ENCODE measurements at places on chromosomes 5 and 9.

- no peak for DNase-seq
These were observed 8.0 kb upstream of the SEMA4D start for GRCh38 chr9:89505911-89506310.

DNA sequence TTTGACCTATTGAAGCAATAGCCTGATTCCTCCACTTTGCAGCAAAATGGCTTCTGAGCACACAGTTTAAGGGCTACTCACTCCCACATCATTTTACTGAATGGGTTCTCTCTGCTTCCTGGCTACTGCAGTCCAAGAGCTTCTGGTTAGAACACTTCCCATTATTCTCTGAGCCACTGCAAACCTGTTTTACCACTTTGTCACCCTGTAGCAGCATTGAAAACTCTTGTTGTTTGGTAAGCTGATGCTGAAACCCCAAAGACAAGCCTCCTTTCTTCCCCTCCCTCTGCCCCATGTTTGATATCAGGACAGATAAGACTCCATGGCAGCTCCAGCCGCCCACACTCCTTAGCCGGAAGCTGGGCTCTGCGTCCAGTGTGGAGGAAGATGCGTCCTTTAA lies 84.4 kb upstream of the RARS1 start:
- DNase-seq, result no peak

GRCh38 chr5:129670957-129671500 lies 76.9 kb upstream of the MINAR2 start:
- DNase-seq, result no peak

DNA sequence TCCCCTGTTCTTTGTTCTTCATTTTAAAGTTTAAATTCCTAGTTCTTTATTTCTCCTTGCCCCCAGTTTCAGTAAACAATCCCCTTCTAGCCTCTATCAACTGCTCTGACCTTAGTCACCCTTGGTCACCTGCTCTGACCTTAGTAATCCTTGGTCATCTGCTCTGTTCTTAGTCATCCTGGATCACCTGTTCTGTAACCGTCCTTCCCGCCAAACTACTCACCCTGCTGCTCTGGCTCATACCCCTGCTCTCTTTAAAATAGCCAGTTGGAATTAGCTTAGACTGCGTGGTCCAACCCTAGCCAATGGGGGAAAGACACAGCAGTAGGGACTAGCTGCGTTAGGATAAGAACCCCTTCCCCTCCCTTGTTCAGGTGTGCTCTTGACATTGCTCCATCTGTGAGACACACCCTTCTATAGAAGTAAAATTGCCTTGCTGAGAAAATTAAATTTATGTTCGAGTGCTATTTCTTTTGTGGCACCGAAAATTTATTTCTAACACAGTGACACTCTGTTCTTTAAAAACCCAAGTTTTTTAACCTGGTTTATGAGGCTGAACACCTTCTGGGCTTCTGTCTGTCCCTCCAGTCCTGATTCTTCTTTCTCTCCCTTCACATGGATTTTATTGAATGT lies 3.8 kb downstream of the PRRC1 start:
- DNase-seq, result no peak

- DNase-seq, result no peak
These were observed 105.5 kb upstream of the CHD1 start for GRCh38 chr5:99034336-99034735.

DNA sequence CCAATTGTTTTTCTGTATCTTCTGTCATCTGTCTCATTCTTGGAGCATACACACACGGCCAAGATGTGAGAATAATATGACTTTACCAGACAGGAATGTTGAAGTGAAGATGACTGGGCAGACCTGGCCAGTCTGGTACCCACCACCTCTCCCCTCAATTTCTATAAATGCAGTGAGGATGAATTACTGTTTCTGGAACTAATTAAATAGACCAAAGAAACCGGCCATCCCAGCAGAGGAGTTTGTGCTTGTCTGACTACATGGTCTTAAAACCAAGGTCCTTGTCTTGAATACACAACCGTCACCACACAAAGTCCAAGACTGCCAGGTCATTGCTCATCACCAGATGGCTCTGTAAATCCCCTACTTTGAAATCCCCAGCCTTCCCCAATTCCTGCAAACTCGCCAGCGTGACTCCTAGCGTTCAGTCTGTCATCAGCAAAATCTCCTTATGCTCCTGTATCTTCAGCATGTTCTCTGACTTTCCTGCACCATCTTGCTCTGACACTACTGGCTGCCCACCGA lies 147.2 kb downstream of the PDE4D start:
- no peak for DNase-seq

GRCh38 chr9:127968700-127969383 lies 11.9 kb downstream of the EEIG1 start:
- no peak for DNase-seq

GRCh38 chr9:132481053-132481849 lies 71.2 kb downstream of the CFAP77 start:
- no peak for DNase-seq

- DNase-seq, result no peak
These were observed 24.9 kb downstream of the ARHGEF37 start for GRCh38 chr5:149605998-149606724.

- DNase-seq, result no peak
These were observed 125.5 kb downstream of the MVB12B start for GRCh38 chr9:126452106-126452505.

- DNase-seq, result no peak
These were observed 32.8 kb downstream of the GALNT10 start for GRCh38 chr5:154223320-154223719.

DNA sequence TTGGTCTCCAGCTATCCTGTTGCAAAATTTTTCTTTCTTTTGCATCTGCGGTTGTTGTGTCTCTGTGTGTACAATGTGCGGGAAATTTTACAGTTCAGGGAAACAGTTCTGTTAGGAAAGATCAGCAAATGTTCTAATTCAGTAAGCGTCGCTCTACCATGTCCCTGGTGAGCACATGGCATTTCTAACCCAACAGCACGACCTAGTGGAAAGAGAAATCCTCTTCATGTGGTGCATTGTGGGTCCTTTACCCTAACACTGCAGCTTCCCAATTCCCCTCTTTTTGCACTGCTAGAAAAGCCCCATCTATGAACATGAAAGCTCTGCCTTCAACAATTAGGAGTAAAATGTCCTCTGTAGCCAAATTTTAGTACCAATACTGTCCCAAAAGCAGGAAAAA lies 974.2 kb upstream of the CDH9 start:
- DNase-seq, result no peak

- DNase-seq, result no peak
These were observed 129.3 kb upstream of the STC2 start for GRCh38 chr5:173457482-173457881.

DNA sequence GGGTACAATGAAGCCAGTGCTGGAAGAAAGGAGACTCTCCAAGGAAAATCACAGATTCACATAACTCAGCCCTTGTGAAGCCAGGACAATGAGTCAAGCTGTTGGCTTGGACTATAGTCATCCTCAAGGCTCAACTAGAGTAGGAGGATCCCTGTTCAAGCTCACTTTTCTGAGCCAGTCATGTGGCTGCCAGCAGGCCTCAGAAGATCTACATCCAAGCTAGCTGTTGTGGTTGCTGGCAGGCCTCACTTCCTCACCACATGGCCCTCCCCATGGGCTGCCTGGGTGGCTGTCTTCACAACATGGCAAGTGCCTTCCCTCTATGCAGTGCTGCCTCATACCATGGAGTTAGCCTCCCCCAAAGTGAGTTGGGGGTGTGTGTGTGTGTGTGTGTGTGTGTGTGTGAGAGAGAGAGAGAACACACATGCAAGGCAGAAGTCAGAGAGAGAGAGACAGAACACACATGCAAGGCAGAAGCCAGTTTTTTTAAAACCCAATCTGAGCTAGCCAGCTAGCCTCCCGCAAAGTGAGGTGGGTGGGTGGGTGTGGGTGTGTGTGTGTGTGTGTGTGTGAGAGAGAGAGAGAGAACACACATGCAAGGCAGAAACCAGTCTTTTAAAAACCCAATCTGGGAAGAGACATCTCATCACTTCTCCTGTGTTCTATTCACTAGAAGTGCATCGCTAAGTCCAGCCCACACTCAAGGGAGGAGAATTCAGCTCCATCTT lies 17.1 kb downstream of the SCAI start:
- DNase-seq, result peak; percentile 42

DNA sequence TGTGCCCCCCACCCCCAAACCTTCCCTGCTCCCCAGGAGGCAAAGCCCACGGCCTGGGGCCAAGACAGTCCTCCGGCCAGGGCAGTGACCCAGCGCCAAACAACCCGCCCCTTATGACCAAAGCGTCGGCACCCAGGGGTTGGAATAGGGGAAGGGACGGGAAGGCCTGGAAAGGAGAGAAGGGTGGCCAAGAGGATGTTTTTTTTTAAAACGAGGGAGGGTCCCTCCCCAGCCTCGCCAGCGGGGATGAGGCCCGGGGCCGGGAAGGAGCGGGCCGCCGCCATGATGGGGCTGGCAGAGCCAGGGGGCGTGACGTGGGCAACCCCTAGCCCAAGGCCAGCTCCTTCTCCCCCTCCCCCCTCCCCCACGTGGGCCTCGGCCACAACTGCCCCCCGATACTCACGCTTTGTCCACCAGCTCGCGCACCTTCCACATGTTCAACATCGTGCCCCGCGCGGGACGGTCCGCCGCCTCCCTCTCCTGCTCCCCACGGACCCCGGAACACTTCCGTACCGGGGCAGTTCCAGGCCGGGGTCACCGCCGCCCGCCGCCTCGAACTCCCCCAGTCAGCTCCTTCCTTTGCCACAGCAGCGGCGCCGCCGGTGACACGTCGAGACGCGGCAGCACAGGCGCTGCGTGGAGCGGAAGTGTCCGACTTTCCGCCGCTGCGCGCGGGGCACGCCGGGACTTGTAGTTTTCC lies at the start of gene CLINT1:
TSS of gene CLINT1 (minus strand) at position 619 of the 700 bp plus-strand sequence. CDS start at position 444, 175 bp downstream.
- DNase-seq, result peak; percentile 81

- DNase-seq, result no peak
These were observed 237.5 kb downstream of the TRIM32 start for GRCh38 chr9:116924462-116925110.

DNA sequence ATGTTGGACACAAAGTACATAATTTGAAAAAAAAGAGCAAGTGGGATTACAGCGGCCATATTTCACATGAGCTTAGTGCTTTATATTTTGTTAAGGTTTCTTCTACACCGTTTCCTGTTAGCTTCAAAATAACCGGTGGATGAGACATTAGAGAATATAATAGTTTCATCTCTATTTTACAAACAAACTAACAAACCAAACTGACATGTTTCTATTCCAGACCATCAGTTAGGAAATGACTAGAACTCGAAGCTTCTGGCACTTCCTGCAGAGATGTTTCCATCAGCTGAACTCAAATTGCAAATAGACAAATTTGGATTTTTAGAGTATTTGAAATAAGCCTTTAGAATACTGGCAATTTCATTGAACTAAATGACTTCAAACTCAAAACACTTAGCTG lies 86.5 kb downstream of the MTRR start:
- no peak for DNase-seq

DNA sequence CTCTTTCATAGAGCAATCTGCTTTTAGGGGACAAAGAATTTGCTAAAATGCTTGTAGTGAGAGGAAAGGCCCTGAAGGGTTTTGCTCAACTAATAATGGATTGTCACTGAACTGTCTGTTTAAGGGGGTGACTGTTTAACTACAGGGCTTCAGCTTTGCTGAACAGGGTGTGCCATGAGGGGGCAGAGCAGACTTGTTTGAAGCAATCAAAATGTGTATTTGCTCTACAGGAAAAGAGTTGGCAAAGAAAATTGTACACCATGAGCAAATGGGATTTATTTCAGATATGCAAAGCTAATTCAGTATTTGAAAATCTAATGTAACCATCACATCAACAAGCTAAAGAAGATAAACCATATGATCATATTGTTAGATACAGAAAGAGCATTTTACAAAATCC lies 154.3 kb downstream of the GABRG2 start:
- DNase-seq, result no peak

DNA sequence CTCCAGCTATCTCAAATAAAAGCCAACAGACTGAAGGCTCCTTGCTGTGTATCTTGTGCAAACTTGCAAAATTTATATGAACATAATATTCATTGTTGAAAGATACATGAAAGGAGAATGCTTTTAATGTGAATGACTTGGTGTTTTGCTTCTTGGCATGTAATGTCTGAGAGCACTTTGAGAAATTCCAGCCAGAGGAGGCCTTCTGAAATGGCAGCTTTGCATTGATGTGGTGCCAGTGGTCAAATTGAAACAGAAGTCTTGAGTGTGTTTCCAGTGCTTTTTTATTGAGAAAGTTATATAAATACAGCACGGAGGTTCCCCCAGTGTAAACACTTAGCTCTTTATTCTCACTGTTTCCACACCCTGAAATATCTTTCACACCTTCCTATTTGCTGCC lies 182.1 kb downstream of the ADCY2 start:
- no peak for DNase-seq

- DNase-seq, result no peak
These were observed 10.4 kb downstream of the PPP2R2B start for GRCh38 chr5:146867996-146868708.

- DNase-seq, result no peak
These were observed 3.3 kb upstream of the SEC16A start for GRCh38 chr9:136486131-136486530.

GRCh38 chr5:168734620-168735300 lies 155.6 kb upstream of the PANK3 start:
- no peak for DNase-seq

DNA sequence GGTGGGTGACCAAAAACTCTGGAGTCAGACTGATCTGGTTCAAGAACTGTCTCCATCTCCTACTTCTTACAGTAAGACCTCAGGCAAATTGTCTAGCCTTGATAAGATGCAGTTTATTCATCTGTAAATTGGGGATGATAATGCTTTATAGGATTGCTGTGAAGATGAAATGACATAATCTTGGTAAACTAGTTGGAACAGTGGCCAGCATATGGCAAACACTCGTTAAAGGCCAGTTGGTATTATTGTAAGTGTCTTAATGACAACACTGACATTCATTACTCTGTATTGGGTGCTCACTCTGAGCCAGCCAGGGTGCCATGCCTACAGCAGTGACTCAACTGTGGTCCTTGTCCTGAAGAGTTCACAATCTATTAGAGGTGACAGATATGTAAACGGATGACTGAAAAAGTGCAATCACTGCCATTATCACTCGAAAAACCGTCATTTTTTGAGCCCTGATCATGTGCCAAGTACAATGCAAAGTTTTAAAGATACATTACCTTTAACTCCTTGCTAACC lies 84.9 kb upstream of the HSPA9 start:
- no peak for DNase-seq

DNA sequence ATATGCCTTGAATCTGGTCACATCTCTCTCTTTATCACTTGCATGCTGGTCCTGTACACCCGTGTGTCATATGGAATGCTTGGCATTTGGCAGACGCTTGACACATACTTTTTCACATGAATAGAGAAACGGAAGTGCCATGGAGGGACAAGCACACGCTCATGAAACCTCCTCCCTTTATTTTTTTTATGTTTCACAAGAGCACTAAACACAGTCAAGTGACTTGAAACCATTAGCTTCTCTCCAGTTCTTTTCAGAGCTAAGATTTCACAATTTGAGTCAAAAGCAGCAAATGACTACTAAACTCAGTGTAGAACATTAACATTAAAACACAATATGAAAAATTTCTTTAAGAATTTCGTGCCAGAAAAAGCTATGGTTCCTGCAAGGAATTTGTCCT lies 151.1 kb downstream of the DOCK2 start:
- DNase-seq, result no peak
